Osteoblast (primary cell): ENCODE measurements at places on chromosomes 13 and 19.

DNA sequence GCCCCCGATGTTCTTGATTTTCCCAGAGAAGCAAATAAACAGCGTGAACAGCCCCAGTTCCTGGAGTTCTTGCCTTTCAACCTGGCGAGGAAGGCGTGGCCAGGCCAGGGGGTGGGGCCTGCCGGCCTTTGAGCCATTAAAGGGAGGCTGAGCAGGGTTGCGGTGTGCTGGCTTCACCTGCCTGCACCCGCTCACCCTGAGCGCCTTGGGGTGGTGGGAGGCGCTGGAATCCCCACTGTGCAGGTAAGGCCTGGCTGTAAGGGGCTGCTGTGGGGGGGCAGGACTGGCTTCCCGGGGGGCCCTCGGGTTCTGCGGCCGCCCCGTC is 2.7 kb upstream of the MISP start:
- peaks cover 16% of the 10 kb centered on the region for H3K4me1 ChIP-seq
- no peaks in the 10 kb centered on the region for H3K27me3 ChIP-seq
- no peak overlapping the region for H3K27ac ChIP-seq
- no peaks in the 10 kb centered on the region for H3K36me3 ChIP-seq

DNA sequence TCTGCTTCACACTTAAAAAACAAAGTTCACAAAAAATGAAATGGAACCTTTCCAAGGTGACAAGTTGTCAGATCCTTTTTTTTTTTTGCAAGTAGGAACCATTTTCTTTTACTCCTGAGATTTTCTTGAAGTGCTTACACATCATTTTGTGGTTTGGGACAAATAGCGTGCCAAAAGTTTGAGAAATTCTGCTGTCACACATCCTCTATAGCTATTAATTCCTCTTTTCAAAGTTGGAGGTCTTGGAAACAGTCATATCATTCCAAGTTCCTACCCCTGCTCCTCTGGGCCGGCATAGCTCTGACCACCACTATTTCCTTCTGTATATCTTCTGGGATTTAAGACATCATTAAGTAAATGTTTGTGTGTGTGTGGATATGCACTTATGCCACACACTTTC is 421.6 kb upstream of the SLC10A2 start:
- DNase-seq, result no peak
- no peaks in the 10 kb centered on the region for H3K36me3 ChIP-seq

DNA sequence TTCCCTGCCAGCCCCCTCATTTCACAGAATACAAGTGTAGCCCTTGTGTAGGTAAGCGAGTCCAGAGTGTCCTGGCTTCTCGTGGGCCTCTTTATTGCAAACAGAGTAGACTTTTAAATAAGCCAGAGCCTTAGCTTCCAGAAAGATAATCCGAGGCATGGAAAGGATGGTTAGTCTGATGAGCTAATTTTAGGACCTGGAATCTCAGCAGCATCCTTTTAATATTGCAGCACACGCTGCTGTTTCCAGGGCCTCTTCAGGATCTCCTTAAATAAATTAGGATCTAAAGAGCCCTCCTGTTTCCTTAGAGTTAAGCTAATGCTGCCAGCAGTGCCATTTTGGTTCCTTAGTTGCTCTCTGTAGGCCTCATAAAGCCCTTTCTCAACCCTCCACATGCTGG is 99.2 kb downstream of the RFC3 start:
- no peak overlapping the region for H3K4me3 ChIP-seq
- peaks cover 18% of the 10 kb centered on the region for H3K4me1 ChIP-seq
- DNase-seq, result no peak

DNA sequence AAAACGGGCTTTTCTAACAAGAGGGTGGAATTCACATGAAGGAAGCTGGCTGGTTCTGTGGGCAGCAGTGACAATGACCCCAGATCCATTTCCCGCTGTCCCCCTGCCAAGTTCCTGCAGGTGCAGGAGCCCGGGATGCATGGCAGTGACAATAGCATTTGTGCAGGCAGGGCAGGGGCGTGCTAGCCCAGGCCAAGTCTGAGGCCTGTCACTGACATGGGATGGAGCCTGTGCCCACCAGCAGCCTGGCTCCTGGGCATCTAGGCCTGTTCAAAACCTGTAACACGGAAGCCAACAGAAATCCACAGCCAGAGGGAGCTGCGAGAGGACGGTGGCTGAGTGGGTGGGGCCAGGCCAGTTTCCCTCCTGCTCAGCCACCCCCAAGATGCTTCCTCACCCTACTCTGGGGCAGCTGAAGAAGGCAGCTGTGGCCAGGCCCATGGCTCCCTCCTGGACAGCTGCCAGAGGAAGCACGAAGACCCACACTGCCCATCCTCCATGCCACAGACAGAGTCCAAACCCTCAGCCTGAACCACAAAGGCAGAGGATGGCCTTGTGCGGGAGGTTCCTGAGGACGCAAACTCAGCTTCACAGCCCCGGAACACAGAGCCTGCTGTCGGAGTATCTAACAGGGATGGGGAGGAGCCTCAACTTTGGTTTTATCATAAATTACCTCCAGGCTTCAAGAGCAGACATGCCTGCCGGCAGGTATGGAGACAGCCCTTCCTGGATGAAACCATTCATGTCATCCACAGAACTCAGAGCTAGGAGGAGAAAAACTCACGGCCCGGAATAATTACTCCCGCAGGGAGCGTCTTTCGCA is 74.0 kb downstream of the CEBPG start:
- peak; percentile 52 for DNase-seq
- H3K4me1 ChIP-seq, result peaks cover 23% of the 10 kb centered on the region
- no peak overlapping the region for H3K4me3 ChIP-seq
- no peaks in the 10 kb centered on the region for H3K27me3 ChIP-seq
- H3K27ac ChIP-seq, result no peak overlapping the region

GRCh38 chr19:29379257-29380021 is 146.4 kb upstream of the VSTM2B start:
- H3K27ac ChIP-seq, result no peak overlapping the region
- H3K4me3 ChIP-seq, result no peak overlapping the region
- H3K4me1 ChIP-seq, result no peaks in the 10 kb centered on the region
- no peak for DNase-seq
- no peaks in the 10 kb centered on the region for H3K36me3 ChIP-seq

GRCh38 chr19:14147797-14148605 is 11.6 kb upstream of the ASF1B start:
- H3K4me3 ChIP-seq, result peak overlapping the region; percentile 45
- peak; percentile 99 for DNase-seq
- H3K36me3 ChIP-seq, result no peaks in the 10 kb centered on the region
- H3K4me1 ChIP-seq, result peaks cover 11% of the 10 kb centered on the region

- no peaks in the 10 kb centered on the region for H3K36me3 ChIP-seq
- H3K4me3 ChIP-seq, result no peak overlapping the region
- peaks cover 3% of the 10 kb centered on the region for H3K4me1 ChIP-seq
- H3K27ac ChIP-seq, result no peak overlapping the region
- no peak for DNase-seq
- H3K27me3 ChIP-seq, result no peaks in the 10 kb centered on the region
These were observed 13.2 kb downstream of the DNAJC15 start for GRCh38 chr13:43036351-43037250.

DNA sequence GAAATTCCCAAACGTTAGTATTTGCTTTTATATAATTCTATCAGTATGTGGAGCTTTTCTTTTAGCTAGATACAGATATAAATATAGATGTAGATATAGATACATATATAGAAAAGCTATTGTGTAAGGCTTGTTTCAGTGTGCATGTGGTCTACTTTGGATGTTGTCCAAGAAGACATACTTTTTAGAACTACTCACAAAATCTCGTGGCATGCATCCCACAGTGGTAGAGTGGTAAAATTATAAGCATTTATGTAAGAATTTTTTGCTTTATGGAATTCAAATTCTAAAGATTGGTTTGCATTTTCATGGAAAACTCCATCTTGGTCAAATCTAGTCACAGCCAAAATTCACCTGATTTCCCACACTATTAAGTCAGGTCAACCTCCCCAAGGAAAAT is 880.4 kb downstream of the EFNB2 start:
- no peak overlapping the region for H3K27ac ChIP-seq
- DNase-seq, result no peak
- H3K4me3 ChIP-seq, result no peak overlapping the region
- no peaks in the 10 kb centered on the region for H3K36me3 ChIP-seq
- H3K27me3 ChIP-seq, result no peaks in the 10 kb centered on the region

DNA sequence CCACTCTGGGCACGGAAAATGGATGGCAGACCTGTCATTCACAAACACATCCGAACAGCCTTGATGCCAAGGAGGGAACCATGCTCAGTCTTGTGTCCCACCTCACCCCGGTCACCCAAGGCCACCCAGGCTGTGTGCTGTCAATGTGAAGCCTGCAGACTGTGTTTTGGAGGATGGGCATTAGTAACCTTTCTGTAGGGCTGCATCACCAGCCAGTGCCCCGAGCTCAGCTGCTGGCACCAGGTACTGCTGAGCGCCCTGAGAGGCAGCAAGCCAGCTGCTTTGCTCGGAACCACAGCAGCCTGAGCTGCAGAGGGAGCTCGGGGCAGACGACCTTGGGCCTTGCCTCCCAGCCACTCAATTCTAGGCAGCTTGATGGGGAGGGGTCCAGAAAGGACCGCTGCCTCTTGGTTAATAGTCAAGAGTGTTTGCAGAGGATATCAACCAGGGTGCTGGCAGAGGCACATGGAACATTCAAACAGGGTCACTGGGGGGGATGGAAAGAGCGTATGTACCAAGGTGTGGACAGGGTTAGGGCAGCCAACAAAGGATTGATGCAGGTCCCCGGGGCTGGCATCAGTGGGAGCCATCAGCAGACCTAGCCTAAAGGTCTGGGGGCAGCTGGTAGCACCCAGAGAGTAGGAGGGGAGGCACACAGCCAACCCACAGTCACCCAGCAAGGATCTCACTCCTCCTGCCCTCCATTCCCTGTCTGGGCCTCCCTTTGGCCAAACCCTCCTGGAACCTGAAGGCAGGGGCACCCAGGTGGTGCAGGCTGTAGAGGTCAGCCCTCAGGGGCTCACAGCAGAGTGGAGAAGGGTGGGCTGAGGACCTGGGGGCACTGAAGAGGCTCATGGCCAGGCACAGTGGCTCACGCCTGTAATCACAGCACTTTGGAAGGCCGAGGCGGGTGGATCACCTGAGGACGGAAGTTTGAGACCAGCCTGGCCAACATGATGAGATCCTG is 8.1 kb downstream of the VSTM2B start:
- no peaks in the 10 kb centered on the region for H3K4me1 ChIP-seq
- H3K36me3 ChIP-seq, result no peaks in the 10 kb centered on the region
- no peak overlapping the region for H3K27ac ChIP-seq
- no peak overlapping the region for H3K4me3 ChIP-seq
- H3K27me3 ChIP-seq, result peaks cover 15% of the 10 kb centered on the region
- peak; percentile 78 for DNase-seq

DNA sequence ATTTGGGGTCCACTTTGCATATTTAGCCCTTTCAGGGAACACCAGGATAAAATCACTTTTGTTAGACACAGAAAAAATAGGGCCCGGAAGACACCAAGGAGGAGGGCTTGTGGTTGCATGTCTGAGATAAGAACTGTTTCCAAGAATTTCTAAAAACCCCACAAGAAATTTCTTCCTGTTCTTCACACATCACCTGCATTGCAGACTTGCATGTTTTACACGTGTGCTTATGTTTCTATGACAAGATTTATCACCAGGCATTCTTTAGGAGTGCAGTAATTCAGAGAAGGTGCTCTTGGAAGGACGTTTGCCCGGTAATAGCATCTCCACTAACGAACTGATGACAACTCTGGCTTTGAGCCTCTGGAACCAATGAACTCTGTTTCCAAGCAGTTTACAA is 7.1 kb upstream of the ACTL9 start:
- H3K4me1 ChIP-seq, result no peaks in the 10 kb centered on the region
- no peak for DNase-seq
- H3K4me3 ChIP-seq, result no peak overlapping the region

GRCh38 chr13:41696163-41697003 is 239.0 kb downstream of the RGCC start:
- no peaks in the 10 kb centered on the region for H3K27me3 ChIP-seq
- peak; percentile 73 for DNase-seq
- peaks cover 49% of the 10 kb centered on the region for H3K4me1 ChIP-seq
- no peaks in the 10 kb centered on the region for H3K36me3 ChIP-seq
- no peak overlapping the region for H3K4me3 ChIP-seq

- no peaks in the 10 kb centered on the region for H3K4me1 ChIP-seq
- H3K36me3 ChIP-seq, result no peaks in the 10 kb centered on the region
- H3K27me3 ChIP-seq, result no peaks in the 10 kb centered on the region
- no peak for DNase-seq
These were observed 209.8 kb downstream of the POU4F1 start for GRCh38 chr13:78393286-78394142.
